ENCODE measurements at places on chromosomes 13 and 19. TPM values are rescaled to one million over a fixed set of nuclear protein-coding genes. Genes with fewer than 3 reads are reported as not detected.

DNA sequence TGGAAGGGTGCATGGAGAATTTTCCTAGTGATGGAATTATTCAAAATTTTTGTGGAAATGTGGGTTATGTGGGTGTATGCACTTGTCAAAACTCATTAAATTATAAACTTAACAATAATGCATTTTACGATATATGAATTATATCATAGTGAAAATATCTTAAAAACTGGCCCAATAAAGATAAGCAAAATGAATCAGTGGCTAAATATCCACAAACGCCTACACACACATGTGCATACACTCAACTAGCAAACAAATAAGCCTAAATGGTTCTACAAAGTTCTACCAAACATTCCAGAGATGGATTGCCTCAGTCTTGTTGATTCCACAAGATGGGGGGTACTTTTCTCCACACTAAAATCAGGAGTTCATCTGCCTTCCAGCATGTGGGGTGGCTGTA is 349.5 kb downstream of the TSHZ3 start:
- H3K27me3 ChIP-seq, result no peaks in the 10 kb centered on the region
- no peak for DNase-seq
- H3K36me3 ChIP-seq, result no peaks in the 10 kb centered on the region
- no peak overlapping the region for H3K27ac ChIP-seq

RGL3 gene
- total RNA-seq, result 2.5 TPM

DNA sequence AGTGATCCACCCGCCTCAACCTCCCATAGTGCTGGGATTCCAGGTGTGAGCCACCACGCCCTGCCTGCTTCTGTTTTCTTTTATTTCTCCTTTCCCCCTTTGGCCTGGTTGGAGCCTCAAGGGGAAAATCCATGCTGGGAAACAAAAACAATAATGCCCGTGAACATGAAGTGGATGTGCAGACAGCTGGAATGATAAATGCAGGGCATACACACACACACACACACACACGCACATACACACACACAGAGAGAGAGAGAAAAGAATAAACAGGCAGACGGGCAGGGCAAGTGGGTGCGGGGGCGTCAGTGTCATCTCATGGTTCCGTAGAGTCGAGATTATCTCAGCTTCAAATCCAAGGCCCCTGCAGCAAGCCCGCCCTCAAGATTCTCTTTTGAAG is 4.4 kb upstream of the PLEKHF1 start:
- no peak overlapping the region for H3K27ac ChIP-seq
- peaks cover 8% of the 10 kb centered on the region for H3K4me1 ChIP-seq
- DNase-seq, result no peak
- H3K36me3 ChIP-seq, result no peaks in the 10 kb centered on the region

DNA sequence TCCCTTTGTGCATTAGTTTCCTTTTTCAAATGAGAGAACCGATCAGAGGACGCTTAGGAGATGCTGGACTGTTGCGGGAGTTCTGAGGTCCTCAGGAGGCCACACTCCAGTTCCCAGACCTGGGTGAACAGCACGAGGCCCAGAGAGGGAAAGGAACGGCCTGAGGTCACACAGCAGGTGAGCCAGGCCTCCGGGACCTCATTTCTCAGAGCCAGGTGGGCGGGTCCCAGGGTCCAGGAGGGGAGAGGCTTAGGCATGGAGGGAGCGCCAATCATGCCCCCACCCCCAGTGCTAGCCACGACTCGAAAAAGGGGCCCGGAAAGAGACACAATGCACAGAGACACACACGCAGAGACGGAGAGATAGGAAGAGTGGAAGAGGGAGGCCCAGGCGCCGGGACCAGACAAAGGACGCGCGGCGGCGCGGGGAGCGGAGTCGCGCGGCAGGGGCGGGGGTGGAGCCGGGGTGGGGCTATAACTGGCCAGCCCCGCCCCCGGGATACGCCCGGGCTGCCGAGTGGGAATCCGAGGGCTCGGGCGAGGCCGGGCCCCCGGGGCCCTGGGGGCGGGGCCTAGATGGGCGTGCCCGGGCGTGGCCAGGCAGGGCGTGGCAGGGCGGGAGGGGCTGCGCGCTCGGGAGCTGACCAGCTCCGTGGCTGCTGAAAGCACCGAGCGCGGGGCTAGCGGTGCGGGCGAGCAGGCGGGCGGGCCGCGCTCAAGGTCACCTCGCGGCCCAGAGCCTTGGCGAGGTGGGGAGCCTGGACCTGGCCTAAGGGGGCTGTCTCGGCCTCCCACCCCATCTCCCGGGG is 1.6 kb downstream of the ELAVL3 start:
- no peak overlapping the region for H3K27ac ChIP-seq
- peaks cover 16% of the 10 kb centered on the region for H3K4me1 ChIP-seq
- no peaks in the 10 kb centered on the region for H3K36me3 ChIP-seq
- no peak for DNase-seq
- no peaks in the 10 kb centered on the region for H3K27me3 ChIP-seq

ZNF433 gene
- total RNA-seq, result 6.0 TPM

GRCh38 chr19:41500443-41500842 is 57.5 kb downstream of the ERICH4 start:
- H3K27ac ChIP-seq, result no peak overlapping the region
- no peaks in the 10 kb centered on the region for H3K27me3 ChIP-seq
- DNase-seq, result no peak
- no peaks in the 10 kb centered on the region for H3K4me1 ChIP-seq
- H3K36me3 ChIP-seq, result no peaks in the 10 kb centered on the region
- no peak overlapping the region for H3K4me3 ChIP-seq

DNA sequence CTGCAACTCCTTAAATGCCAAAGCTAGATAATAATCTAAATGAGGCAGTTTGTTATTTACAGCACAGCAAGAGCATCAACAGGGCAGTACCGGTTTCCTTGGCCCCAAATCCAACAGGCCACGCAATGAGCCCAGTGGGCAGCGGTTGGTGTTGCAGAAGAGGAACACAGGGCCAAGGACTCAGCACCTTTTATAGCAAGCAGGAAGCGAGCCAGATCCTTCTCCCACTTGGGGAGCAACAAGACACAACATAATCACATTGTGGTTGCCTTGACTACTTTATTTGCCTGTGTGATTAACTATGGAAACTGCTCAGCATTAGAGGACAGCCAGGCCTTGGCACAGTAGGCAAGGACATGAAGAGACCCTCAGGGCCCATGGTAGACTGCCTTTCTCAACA is 67.1 kb upstream of the HTR2A start:
- no peak overlapping the region for H3K27ac ChIP-seq
- DNase-seq, result no peak
- no peak overlapping the region for H3K4me3 ChIP-seq
- no peaks in the 10 kb centered on the region for H3K4me1 ChIP-seq

DNA sequence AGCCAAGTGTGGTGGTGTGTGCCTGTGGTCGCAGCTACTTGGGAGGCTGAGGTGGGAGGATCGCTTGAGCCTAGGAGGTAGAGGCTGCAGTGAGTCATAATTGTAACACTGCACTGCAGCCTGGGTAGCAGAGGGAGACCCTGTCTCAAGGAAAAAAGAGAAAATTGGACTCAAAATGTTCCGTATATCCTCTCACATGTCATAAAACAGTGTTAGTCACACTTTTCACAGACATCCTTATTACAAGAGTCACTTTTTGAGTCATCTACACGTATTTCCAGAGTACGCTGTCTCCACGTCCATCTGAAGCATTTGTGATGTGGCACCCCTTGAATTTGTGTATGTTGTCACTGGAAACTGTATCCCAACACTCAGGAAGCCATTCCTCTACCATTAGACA is 133.0 kb downstream of the SIPA1L3 start:
- no peak for DNase-seq
- no peaks in the 10 kb centered on the region for H3K27me3 ChIP-seq
- no peak overlapping the region for H3K4me3 ChIP-seq
- H3K27ac ChIP-seq, result no peak overlapping the region
- H3K36me3 ChIP-seq, result no peaks in the 10 kb centered on the region

MBD3L2B gene
- total RNA-seq, result not detected

DNA sequence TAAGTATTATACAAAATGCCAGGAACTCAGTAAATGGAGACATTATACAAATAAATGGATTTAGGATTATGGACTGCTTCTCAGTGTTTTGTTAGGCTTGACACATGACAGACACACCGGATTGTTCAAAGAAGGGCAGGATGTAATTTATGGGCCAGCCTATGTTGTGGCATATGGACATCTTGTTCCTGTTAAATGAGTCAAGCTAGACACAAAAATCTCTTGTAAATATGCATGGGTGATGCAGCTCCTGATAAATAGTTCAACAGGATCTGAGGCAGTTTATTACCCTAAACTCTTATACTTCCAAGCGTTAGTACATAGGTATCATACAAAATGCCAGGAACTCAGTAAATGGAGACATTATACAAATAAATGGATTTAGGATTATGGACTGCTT is 502.3 kb downstream of the TBC1D4 start:
- DNase-seq, result no peak
- H3K27ac ChIP-seq, result no peak overlapping the region
- no peak overlapping the region for H3K4me3 ChIP-seq
- H3K36me3 ChIP-seq, result no peaks in the 10 kb centered on the region
- H3K27me3 ChIP-seq, result no peaks in the 10 kb centered on the region

GRCh38 chr13:32121316-32121715 is 89.7 kb downstream of the FRY start:
- H3K36me3 ChIP-seq, result no peaks in the 10 kb centered on the region
- H3K4me1 ChIP-seq, result no peaks in the 10 kb centered on the region
- H3K27me3 ChIP-seq, result no peaks in the 10 kb centered on the region

DNA sequence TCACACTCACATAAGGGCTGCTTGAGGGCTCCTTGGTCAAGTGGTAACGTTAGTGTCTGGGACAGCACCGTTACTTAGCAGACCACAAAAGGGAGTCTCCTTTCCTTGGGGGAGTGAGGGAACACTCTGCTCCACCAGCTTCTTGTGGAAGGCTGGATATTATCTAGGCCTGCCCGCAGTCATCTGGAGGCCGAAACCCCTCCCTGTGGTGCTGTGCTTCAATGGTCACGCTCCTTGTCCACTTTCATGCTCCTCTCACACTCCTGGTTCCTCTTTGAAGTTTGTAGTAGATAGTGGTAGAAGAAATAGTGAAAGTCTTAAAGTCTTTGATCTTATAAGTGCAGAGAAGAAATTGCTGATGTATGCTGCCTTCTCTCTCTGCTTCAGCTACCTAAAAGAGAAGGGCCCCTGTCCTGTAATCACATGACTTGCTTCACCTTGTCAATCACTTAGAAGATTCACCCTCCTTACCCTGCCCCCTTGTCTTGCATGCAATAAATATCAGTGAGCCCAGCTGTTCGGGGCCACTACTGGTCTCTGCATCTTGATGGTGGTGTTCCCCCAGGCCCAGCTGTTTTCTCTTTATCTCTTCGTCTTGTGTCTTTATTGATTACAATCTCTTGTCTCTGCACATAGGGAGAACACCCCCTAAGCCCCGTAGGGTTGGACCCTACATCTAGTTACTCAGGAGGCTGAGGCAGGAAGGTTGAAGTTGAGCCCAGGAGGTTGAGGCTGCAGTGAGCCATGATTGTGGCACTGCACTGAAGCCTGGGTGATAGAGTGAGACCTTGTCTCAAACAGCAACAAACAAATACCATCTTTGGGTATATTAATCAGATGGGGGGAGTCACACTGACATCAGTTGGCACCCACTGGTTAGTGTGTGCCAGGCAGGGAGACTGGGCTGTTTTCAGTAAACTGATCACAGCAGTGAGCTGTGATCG is 11.6 kb upstream of the MZF1 start:
- H3K4me3 ChIP-seq, result no peak overlapping the region
- no peaks in the 10 kb centered on the region for H3K36me3 ChIP-seq
- no peak for DNase-seq
- no peak overlapping the region for H3K27ac ChIP-seq
- no peaks in the 10 kb centered on the region for H3K4me1 ChIP-seq

DNA sequence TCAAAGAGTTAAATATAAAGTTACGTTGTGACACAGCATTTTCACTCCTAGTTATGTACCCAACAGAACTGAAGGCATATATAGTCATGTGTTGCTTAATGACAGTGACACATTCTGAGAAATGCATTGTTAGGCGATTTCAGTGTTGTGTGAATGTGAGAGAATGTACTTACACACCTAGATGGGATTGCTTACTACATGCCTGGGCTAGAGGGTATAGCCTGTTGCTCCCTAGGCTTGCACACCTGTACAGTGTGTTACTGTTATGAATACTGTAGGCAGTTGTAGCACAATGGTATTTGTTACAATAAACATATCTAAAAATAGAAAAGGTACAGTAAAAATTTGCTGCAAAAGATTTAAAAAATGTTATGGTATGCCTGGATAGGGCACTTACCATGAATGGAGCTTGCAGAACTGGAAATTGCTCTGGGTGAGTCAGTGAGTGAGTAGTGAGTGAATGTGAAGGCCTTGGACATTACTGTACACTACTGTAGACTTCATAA is 89.2 kb downstream of the DHRS12 start:
- no peaks in the 10 kb centered on the region for H3K36me3 ChIP-seq
- H3K27me3 ChIP-seq, result no peaks in the 10 kb centered on the region
- no peaks in the 10 kb centered on the region for H3K4me1 ChIP-seq
- H3K4me3 ChIP-seq, result no peak overlapping the region

DNA sequence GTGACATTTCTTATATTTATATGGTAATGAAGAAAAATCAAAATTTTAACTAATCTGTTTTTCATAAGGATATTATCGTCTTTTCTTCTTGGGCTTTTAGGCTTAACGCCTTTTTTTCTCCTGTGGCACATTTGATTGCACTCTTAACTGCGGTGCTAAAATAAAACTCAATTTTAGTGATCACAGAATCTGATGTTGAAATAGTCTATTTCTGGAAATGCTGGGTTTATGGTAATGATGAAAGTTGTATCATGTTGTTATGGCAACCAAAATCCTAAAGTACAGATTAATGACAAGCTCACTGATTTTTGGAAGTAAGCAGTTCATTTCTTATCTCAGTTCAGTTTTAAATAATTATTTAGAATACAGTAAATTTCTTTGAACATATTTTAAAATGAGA is 85.3 kb downstream of the COG6 start:
- H3K36me3 ChIP-seq, result peaks cover 26% of the 10 kb centered on the region
- DNase-seq, result no peak
- no peak overlapping the region for H3K27ac ChIP-seq
- H3K4me3 ChIP-seq, result no peak overlapping the region
- H3K27me3 ChIP-seq, result no peaks in the 10 kb centered on the region

DNA sequence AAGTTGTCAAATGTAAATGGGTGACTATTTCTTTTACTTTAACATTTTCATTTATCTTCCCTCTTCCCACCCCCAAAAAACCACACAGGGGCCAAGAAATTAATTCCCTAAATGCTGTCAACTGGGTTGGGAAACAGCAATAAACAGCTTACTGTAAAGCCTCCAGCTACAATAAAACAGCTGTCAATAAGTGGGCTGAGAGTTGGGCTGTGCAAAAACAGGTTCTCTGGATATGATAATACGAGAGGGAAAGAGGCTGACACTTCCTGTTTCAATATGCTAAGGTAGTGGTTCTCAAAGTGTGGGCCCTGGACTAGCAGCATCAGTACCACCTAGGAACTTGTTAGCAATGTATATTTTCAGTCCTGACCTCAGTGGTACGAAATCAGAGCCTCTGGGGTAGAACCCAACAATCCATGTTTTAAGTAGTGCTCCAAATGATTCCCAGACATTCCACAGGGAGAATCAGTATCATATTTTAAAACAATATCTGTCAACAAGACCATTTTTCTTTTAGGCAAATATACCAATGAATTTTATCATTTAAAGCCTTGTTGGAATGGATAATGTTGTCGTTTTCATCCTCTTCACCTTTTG is 8.4 kb downstream of the PCDH9 start:
- no peak overlapping the region for H3K27ac ChIP-seq
- H3K27me3 ChIP-seq, result no peaks in the 10 kb centered on the region
- no peaks in the 10 kb centered on the region for H3K36me3 ChIP-seq
- peak; percentile 66 for DNase-seq

Data from Karpas-422 (cell line).